Naive thymus-derived CD8-positive, alpha-beta T cell (primary cell): ENCODE measurements at places on chromosomes 1 and 21.
A peak's percentile ranks its signal among the peaks of the same experiment; 100 is the strongest.

- DNase-seq, result no peak
Observed at GRCh38 chr1:3922201-3922725, 22.2 kb upstream of the C1orf174 start.

DNA sequence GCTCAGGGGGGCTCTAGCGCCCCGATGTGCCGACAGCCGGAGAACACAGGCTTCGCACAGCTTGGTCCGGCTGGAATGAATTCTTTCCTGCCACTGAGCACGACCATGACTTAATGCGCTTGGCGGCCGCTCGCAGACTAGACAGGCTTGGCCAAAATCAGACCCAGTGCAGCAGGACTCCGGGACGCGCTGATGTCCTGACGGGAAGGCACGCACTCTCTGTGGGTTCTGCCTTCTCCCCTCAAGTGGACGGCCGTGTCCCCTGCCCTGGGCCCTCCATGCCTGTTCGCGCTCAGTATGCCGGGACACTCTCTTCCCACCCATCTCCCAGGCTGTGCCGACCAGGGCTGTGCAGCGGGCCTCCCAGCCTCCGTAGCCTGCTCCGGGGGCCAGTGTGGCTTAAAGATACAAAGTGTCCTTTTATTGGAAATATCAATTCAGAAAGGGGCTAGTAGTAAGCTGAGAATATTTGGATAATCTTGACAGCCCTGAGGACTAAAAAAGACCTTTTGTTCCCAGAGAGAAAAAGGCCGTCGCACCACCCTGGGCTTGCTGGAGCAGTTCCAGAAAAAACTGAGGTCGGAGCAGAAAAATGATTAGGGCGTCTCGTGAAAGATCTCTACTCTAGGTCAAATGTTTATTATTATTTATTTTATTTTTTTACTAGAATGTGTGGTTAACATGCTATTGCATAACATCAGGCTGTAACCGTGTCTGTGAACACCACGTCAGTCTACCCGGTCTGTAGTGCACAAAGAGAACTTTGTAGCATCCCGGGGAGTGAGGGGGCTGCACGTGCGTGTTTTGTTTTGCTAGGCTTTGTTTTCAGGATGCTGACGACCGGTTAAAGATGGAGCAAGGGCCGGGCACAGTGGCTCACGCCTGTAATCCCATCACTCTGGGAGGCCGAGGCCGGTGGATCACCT is 88.1 kb upstream of the ARHGEF16 start:
- no peak for DNase-seq

DNA sequence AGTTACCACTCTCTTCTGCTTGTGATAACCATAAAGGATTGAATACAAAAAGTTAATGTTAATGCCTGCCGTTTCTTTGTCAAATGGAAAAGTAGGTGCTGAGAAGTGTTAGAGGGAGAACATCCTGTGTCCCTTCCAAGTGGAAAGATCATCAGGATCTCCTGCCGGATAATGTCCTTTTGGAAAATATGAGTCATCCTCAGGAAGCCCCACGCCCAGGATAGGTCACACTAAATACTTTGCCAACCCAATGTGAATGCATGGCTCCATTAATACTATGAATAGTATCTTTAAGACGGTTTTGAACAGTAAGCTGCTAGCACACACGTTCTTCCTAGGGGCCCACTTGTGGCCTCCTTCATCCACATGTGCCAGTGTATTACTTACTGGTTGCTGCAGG is 279.5 kb downstream of the ZNF326 start:
- DNase-seq, result no peak

GRCh38 chr1:92291372-92291999 is 7.3 kb downstream of the GLMN start:
- peak; percentile 2 for DNase-seq

DNA sequence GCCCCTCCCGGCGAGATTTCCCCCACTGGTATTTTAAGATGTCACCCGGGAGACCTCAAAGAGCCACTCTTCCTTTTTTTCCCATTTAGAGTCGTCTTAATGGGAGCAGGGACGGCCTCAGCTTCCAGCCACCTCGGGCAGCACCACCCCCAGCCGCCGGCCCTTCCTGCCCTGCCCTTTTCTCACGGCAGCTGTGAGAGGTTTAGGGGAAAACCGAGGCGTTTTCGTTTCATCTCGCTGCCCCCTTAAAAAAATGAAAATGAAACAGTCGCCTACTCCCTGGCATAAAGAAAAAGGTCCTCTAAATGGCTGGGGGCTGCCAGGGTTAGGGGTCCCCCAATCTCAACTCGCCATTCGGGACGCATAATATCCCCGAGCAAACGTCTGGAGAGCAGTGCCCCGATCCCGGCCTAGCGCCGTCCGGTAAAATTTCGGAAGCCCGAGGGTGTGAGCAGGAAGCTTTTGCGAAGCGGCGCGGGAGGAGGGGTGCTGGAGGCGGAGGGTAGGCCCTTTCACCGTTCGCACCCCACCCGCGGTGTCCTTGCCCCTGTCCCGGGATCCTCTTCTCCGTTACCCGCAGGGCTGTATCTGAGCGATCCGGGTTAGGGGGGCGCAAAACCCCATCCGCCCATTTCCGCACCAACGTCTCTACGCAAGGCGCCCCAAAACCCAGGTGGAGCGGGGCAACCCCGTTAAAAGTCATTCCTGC is 1.2 kb downstream of the RUNX3 start:
- DNase-seq, result peak; percentile 79

- no peak for DNase-seq
Observed at GRCh38 chr21:28636752-28637691, 355.7 kb downstream of the LTN1 start.

GRCh38 chr1:247212012-247212411 is 40.2 kb upstream of the ZNF124 start:
- no peak for DNase-seq

- DNase-seq, result no peak
Observed at GRCh38 chr1:89257041-89257440, 15.6 kb downstream of the GBP5 start.

DNA sequence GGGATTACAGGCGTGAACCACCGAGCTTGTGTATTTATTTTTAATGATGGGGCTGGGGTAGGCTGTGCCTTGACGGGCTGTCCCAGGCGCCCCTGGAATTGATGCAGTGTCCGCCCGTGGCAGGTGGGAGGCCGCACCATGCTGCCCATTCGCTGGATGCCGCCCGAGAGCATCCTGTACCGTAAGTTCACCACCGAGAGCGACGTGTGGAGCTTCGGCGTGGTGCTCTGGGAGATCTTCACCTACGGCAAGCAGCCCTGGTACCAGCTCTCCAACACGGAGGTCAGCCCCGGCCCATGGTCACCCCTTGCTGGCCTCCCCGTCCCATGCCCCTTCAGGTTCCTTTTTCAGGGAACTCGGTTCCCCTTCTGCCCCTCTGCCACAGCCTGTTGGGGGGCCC is 13.6 kb upstream of the PEAR1 start:
- DNase-seq, result no peak

GRCh38 chr1:2384130-2384860 is 7.1 kb downstream of the MORN1 start:
- peak; percentile 37 for DNase-seq

DNA sequence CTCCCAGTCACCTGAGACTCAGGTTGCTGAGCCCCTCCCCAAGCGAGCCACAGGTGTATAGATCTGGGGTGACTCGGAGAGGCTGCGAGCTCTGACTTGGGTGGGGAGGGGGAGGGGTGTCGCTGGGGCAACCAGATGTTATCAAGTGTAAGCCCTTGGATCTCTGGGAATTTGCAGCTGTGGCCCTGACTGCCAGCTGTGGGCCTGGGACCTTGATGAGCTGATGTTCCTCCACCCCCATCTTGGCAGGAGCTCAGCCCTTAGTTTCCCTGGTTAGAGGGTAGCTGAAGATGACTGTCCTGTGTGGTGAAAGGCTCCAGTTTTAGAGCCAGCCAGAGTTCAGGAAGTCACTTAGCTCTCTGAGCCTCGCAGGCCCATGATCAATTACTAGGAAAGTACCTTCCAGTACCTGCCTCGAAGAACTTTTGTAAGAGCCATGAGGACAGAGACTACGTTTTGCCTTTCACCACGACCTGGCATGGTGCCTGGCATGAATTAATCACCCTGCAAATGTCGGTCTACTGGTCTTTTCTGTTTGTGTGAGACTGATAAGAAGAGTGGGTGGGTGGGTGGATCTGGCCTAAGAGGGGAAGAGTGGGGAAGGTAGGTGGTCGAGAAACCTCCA is 55.8 kb downstream of the YARS1 start:
- no peak for DNase-seq

DNA sequence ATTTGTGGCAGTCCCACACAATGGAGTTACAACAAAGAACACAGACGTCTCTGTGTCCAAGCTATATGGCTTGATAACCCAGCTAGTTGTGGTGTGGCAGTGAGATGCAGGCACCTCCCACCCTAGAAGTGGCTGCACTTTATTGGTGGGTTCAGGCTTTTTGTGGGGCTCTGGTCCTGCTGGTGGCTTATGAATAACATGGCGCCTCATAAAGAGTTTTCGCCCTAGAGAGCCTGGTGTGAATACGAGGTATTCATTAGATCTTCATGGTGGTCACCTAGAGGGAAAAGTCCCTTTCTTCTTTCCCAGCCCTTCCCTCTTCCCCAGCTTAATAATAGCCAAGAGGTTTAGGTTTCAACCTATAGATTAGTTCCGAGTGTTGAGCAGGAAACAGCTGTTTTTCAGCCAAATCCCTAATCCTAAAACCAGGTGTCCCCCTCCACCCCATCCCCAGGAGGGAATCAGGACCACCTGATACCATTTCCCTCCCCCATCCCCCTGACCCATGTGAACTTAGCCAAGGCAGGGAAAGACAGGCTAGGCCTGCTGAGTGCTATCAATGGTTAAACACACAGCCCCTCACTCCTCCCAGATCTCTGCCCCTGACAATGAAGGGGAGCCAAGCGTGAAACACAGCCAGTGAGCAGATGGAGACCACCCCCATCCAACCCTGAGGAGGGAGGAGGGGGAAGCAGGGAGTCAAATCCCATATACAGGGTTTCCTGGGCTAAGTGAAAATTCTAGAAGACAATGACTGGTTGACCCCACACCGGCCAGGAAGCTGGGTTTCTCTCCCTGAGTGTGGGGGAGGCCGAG is 58.2 kb downstream of the NFASC start:
- DNase-seq, result no peak

DNA sequence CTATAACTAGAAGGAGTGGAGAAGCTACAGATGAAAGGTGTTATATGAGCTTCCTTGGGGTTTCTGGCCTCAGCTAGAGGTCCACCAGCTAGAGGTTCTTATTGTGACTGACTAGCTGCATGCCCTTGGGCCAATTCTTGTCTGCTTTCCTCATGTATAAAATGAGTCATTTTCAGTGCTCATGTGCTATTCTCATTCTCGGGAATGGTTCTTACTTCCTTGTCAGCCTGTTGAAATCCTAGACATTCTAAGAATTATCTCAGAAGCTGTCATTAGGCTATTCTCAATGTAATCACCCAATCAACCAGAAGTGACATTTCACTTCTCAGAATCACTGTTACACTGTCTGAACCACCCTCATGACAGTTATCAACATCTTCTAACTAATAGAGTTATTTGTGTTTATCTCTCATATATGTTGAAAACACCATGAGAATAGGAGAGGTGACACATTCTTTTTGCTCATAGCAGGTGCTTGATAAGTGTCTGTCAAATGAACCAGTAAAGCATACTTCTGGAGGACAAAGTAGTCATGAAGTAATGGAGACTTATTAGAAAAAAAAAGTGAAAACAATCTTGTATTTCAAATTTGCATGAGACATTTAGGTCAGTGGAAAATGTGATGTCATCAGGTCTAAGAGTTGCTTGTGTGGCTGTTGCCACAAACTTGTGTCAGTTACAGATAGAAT is 122.8 kb upstream of the IVNS1ABP start:
- no peak for DNase-seq

DNA sequence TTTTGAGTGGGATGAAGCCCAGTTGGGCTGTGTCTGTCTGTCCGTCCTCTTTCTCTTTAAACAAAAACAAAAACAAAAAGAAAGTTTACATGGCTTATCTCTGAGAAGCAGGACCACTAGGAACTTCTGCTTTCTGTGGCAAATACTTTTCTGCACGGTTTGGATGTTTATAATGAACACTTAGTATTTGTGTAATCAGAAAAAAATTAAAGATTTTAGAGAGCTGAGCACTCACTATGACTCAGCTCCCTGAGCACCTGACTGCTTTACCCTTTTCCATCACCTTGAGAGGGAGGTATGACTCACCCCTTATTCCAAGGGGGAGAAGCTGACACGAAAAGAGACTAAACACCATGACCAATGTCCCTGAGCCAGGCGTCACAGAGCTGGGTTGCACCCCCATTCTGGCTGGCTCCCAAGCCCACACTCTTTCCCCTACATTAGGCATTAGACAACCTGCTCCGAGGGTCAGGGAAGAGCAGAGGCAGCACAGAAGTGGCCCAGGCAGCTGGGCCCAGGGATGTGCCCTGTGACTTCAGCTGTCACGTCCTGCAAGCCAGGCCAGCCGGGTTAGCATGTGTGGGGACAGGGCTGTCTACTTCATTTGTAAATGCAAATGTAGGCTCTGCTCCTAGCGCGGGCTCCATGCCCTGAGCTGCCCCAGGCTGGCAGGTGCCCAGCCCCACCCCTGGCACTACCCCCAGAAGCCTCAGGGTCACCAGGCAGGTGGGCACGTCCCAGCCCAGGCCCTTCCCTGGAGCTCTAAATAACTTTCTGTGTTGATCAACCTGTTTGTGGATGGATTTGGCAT is 30.4 kb downstream of the RAP1GAP start:
- no peak for DNase-seq

GRCh38 chr1:25798666-25799351 is 1.2 kb upstream of the SELENON start:
- no peak for DNase-seq

GRCh38 chr1:81877940-81878339 is 77.2 kb downstream of the ADGRL2 start:
- DNase-seq, result no peak

GRCh38 chr21:41360072-41360821 is 1.6 kb upstream of the MX2 start:
- DNase-seq, result no peak

DNA sequence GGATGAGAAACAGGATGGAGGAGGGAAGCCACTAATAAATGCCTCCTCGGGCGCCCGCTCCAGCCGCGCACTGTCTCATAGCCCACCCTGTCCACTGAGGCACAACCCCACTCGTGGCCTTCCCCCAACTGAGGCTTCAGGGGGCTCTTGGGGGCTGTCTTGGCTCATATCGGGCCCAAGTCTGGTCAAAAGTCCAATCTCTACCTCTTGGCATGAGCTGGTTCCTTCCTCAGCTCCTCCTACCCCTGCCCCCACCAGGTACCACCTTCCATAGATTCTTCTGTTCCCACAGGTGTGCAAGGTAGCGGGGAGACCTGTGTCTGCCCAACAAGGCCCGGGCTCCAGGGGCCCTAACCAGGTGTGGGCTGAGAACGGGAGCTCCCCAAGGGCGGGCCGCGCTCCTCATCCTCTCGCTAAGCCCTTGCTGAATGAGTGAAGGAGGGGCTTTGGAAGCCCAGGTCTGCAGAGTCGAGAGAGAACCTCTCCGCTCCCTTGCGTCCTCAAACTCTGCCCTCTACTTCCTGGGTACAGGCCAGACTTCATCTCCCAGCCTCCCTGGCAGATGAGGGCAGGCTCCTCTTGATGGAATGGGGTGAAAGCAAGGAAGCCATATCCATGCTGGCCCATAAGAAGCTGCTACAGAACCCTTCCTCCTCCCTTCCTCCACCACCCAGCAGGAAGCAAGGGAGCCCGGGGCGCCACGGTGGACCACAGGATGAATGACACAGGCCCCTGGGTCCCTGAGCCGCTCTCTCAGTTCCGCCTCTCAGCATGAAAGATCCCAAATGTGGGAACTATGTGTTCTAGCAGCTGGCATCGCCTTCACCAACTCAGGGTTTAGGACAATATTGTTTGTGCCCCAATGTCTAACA is 74.7 kb downstream of the PSMG1 start:
- no peak for DNase-seq
